ENCODE measurements at places on chromosomes 6 and 20.
A peak's percentile ranks its signal among the peaks of the same experiment; 100 is the strongest.

GRCh38 chr6:159505140-159505922 is 187.7 kb downstream of the SOD2 start:
- no peak for DNase-seq

DNA sequence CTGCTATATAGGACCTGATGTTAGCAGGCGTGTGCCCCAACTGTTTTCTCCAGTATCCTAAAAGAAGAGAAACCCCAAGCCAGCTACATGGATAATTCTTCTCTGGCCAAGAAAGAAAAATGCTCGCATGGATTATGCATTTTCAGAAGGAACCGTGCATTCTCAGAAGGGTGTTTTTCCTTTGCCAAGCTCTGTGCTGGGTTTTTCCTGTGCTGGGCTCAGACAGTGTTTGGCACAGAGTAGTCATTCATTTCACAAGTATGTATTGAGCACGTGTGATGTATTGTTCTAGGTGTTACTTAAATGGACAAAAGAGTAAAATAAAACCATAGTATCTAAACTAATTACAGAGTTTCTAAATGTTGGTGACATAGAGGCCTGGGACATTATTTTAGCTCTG is 62.7 kb upstream of the ZNF133 start:
- DNase-seq = no peak

- DNase-seq = peak; percentile 45
Measured at GRCh38 chr6:87407561-87407900, 241 bp upstream of the CFAP206 start.

GRCh38 chr6:154513601-154514320 is 3.3 kb upstream of the CNKSR3 start:
- no peak for DNase-seq

- no peak for DNase-seq
Measured at GRCh38 chr6:41670703-41671360, 32.6 kb downstream of the MDFI start.

DNA sequence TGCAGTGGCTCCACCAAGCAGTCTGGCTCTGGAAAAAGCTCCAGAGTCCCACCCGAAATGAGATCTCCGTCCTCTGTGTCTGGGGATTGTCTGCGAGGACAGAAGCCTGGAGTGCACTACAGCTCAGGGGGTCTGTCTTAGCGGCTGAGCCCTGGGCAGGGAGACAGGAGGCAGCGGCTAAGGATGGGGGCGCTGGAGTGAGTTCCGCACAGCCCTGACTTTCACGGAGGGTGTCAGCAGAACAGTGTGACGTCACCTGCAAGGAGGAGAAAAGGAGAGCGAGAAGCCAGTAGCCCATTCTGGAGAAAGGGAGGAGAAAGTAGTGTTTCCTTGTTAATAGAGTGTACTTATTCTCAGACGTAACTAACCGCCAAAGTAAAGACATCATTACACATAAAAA is 97.6 kb downstream of the FAM50B start:
- DNase-seq = no peak

- DNase-seq = no peak
Measured at GRCh38 chr20:40336533-40336932, 352.5 kb downstream of the MAFB start.

GRCh38 chr6:27468334-27468733 is 4.6 kb downstream of the ZNF184 start:
- no peak for DNase-seq

DNA sequence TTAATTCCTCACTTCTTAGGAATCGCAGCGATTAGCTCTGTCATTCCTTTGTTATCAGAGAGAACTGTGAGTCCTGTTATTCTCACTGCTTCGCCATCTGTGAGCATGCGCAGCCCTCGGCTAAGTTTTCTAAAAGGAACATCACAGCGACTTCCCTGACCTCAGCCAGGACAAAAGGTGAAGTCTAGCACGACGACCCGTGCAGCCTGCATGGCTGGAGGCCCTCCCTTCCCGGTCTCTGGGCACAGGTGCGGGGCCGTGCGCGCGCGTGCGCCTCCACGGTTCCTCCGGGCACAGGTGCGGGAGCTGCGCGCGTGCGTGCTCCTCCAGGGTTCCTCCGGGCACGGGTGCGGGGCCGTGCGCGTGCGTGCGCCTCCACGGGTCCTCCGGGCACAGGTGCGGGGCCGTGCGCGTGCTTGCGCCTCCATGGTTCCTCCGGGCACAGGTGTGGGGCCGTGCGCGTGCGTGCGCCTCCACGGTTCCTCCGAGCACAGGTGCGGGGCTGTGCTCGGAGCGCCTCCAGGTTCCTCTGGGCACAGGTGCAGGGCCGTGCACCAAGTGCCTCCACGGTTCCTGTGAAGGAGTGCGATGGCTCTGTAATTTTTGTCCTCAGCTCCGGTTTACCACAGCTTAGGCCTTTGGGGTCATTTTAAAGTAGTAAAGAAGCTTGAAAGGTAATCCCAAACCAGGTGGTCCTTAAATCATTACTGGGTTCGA is 212.3 kb downstream of the ERMARD start:
- no peak for DNase-seq

DNA sequence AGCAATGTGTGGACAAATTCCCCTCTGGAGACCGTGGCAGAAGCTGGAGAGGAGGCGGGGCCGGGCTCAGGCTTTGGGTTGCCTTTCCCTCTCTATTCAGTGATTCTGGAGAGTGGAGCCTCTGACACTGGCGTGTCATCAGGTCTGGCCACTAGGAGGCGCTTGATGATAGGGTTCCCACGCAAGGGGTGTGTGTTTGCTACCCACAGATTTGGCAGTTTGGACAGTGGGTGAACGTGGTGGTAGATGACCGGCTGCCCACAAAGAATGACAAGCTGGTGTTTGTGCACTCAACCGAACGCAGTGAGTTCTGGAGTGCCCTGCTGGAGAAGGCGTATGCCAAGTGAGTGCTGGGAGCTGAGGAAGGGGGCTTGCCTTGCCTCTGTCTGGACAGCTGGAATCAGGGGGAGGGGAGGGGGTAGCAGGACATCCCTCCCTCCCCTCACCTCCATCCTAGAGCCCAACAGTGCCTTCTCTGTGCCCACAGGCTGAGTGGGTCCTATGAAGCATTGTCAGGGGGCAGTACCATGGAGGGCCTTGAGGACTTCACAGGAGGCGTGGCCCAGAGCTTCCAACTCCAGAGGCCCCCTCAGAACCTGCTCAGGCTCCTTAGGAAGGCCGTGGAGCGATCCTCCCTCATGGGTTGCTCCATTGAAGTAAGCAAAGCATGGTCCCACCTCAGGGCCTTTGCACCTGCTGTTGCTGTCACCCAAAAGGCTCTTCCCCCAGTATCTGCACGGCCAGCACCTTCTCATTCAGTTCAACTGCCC is 14.3 kb downstream of the CAPN11 start:
- DNase-seq = peak; percentile 53

DNA sequence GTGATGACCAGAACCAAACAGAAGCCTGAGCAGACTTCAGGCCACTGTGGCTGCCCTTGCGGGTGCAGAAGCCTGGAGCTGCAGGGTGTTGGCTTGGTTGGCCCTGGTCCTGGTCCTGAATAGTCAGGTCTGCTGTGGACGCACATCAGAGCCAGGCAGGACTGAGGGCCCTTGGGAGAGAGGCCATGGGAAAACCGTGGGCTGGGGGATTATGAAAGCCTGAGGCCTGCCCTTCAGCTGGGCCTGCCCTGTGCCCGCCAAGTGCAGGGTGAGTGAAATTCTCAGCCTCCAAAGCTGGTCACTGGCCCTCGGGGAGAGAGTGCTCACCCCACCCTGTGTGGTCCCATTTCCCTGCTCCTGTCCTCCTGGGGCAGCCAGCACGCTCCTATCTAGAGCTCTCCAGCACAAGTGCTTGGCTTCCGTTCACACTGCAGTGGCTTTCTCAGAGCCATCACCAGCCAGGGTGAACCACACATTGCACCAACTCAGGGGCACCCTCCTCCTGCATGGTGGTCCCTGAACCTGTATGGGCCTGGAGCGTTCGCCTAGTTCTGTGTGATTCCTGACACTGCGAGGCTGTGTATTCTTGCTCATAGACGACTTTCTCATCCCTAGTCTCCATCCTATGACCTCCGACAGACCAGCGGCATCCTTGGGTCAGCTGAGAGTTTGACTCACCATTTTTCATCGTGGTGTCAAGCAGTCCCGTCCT is 146.1 kb downstream of the TTLL2 start:
- DNase-seq = no peak

DNA sequence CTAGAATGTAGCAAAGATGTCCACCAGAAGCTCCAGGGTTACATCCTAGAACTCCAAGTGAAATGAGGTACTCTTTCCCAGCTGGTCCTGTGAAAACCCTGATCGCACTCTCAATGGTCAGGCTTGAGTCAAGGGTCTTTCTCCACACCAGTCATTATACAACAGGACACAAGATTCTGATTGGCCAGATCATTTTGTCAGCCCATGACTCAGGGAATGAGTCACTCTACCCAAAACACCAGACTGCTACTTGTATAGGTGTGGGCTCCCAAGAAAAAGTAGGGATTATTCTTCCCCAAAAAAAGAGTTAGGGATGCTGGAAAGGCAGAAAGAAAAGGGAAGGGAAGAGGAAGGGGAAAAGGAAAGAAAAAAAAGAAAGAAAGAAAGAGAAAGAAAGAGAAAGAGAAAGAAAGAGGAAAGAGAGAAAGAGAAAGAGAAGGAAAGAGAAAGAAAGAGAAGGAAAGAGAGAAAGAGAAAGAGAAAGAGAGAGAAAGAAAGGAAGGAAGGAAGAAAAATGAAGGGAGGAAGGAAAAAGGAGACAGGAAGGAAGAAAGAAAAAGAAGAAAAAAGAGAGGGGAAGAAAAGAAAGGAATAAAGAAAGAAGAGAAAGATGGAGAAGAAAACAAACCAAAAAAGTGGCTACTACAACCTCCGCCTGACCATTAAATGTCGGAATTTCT is 30.5 kb downstream of the ANKEF1 start:
- no peak for DNase-seq

DNA sequence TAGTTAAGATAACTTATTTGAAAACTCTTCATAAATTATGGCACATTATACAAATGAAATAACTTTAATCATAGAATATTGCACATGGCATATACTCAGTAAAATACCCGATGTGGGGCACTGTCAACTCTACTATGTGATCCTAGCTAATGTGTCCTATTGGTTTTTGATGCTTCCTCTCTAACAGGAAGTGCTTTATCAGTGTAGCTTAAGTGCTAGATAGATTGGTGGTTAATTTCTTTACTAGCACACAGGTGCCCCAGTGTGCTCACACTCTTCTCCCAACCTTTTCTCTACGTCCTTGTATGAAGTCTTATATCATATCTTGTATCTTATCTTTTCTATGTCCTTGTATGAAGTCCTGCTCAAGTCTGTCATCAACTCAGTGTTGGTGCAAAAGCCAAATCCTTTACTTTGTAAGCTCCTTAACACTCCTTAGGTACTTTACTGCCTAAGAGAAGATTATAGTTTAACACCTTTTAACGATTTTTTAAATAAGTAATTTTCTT is 358.9 kb downstream of the CENPW start:
- no peak for DNase-seq

- no peak for DNase-seq
Measured at GRCh38 chr6:8623441-8623840, 188.1 kb upstream of the SLC35B3 start.

DNA sequence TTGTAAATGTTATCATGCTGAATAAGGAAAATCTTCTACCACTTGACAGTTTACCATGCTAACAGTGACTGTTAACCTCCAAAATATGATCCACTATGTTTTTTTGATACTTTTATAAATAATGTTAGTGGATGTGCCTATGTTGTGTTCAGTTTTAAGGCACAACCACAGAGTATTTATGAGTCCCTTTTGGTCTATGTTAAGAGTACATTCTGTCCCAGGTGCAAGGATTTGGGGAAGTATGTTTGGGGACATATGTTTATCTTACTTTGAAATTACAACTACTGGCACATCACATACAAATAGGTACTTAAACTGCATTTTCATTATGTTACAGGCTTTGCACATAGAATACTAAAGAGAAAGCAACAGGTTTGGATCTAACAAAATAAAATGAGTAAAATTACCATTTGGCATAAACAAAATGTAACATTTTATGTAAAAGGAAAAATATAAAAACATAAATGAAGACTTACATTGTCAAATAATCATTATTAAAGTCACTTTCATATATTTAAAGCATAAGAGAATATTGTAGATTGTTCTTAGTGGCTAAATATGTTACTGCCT is 71.2 kb downstream of the SESN1 start:
- DNase-seq = no peak

GRCh38 chr20:11582060-11582459 is 335.6 kb upstream of the BTBD3 start:
- no peak for DNase-seq

- DNase-seq = no peak
Measured at GRCh38 chr20:23554401-23554800, 13.9 kb downstream of the CST9L start.
